IgD-negative memory B cell (primary cell): ENCODE measurements at places on chromosomes 16 and 17. TPM values are rescaled to one million over a fixed set of nuclear protein-coding genes. Genes with fewer than 3 reads are reported as not detected.

The HID1 gene
- polyA plus RNA-seq, result 1.2 TPM

The GDPD3 gene
- not detected for polyA plus RNA-seq

The TMEM235 gene
- polyA plus RNA-seq, result not detected

The KRT15 gene
- not detected for polyA plus RNA-seq

The IGSF6 gene
- polyA plus RNA-seq, result 0.31 TPM

The KIAA0753 gene
- 4.0 TPM for polyA plus RNA-seq

The PRSS8 gene
- polyA plus RNA-seq, result not detected

The KRTAP4-1 gene
- polyA plus RNA-seq, result not detected

The CA7 gene
- polyA plus RNA-seq, result not detected

The ASGR1 gene
- polyA plus RNA-seq, result 0.50 TPM

The SULT1A2 gene
- not detected for polyA plus RNA-seq

The DNAI2 gene
- polyA plus RNA-seq, result not detected

The MED31 gene
- polyA plus RNA-seq, result 33.3 TPM

The TBC1D3H gene
- not detected for polyA plus RNA-seq

The ST6GALNAC1 gene
- polyA plus RNA-seq, result 0.44 TPM

The RAB11FIP4 gene
- 21.0 TPM for polyA plus RNA-seq

The ANKRD40CL gene
- polyA plus RNA-seq, result not detected

The SOX15 gene
- polyA plus RNA-seq, result not detected

The UNK gene
- polyA plus RNA-seq, result 28.6 TPM

The NPIPB13 gene
- 1.3 TPM for polyA plus RNA-seq

The HOXB3 gene
- 0.34 TPM for polyA plus RNA-seq

The CPNE7 gene
- not detected for polyA plus RNA-seq

The TBC1D26 gene
- not detected for polyA plus RNA-seq

The RNF112 gene
- polyA plus RNA-seq, result not detected

The GLTPD2 gene
- polyA plus RNA-seq, result not detected
